ENCODE measurements at places on chromosomes 5 and 9.
A peak's percentile ranks its signal among the peaks of the same experiment; 100 is the strongest.

DNA sequence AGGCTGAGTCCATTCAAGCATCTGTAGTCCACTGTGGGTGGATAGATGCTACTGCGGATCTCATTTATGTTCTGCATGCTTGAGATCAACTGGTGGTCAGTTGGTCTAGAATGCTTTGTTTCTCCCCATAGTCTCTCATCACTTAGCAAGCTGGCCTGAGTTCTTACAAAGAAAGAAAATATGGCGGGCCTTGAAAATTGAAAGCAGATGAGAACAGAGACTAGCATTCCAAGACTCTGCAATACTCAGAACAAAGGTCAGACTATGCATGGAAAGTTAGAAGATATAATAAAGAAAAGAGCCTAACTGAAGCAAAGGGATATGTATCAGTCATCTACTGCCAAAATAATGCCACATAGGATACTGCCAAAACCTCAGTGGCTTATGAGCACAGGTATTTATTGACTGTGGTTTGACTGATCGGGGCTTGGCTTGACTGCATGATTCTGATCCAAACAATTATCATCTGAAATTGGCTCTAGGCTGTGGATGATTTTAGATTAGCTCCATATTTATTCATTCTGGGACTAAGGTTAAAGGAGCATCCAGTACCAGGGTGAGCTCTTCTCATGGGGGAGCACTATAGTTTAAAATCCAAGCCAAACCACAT, 258.9 kb downstream of the TAF11L14 start:
- DNase-seq, result no peak

GRCh38 chr9:115374724-115375268, 256.8 kb upstream of the TNC start:
- no peak for DNase-seq

DNA sequence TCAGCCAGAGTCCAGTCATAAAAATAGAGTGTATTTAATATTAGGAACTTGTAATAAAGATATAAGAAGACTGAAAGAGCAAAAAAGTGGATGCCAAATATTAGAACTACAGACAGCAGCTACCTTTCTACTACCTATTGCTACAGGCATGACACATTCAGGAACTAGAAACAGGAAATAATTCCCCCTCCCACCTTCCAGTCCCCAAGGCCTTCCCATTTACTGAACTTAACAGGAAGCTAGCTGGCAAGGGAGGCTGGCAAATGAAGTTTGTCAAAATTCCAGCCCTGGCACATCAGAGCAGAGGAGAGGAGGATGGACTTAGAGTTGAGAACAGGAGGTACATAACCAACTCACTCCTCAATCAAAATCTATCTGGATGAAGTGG, 50.2 kb upstream of the RIC1 start:
- no peak for DNase-seq

- no peak for DNase-seq
Measured at GRCh38 chr9:133793471-133793870, 55.3 kb upstream of the SARDH start.

DNA sequence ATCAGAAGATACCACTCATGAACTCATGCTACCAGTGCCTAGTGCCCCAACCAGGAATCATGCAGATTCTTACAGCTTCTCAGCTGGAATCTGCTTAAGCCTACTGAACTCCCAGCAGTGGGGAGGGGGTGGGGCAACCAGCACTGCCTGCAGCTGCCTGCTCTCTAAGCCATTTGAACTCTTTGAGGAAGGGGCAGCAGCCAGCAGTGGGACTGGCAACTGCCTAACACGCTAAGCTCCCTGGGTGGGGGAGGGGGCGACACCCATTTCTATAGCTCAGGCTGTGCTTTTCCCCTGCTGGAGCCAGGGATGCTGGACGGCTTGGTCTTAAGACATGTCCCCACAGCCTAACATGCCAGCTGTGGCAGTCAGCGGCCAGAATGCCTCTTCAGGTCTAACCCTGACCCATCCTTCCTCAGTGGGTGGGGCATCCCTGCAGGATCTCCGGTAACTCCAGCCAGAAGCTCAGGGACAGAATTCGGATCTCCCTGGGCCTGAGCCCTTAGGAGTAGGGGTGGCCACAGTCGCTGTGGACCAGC, 889.7 kb downstream of the CDH9 start:
- DNase-seq, result peak; percentile 55

DNA sequence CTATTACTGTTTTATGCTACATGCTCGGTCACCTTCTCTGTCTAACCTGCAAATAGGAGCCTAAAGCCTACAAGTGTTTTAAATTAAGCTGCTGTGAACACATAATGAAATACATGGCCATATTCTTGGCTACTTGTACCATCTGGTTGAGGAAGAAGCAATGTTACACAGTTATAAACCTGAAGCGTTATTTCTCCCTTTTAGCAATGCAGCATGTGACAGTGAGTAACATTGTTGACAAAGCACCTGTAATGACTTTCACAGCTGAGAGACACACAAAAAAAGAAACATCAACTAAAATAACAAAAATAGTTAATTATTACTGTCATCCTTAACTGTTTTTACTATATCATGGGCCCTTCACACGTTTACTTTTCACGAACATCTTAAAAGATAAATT, 146.9 kb downstream of the RORB start:
- no peak for DNase-seq

DNA sequence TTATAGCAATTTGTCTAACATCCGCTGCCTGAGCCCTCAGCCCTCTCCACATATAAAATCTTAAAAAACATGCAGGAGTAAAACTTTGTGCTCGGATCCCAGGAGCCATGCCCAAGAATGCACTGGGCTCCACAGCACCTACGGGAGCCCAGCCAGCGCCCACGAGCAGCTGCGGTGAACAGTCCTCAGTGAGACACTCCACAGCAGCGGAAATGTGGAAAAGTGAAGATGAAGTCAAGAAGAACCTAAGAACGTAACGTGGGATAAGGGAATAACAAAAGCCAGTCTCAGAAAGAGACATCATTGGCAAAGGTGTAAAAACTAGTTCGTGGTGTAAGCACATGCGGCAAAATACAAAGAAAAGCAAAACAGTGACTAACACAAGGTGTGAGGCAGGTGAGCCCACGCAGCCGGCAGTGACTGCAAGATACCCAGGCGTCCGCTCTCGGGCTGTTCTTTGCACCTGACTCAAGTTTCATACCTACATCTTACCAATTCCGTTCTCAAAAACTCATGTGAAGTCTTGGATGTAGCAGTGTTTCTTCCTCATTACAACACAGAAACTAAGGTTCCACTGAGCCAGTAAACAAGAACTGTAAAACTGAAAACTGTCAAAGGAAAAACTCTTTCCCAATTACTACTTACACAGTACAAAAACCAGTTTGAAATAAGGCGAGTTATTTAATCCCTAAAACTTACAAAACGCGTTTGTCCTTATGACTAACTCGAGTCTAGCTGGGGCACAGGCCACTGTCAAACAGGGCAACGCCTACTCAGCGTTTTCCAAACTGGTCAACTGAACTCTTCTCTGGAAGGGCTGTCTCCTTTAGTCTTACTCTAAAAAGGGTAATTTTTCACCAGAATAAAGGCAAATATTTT, 1.7 kb downstream of the CAMSAP1 start:
- DNase-seq, result no peak

- no peak for DNase-seq
Measured at GRCh38 chr9:113293285-113293878, 9.8 kb downstream of the RNF183 start.

DNA sequence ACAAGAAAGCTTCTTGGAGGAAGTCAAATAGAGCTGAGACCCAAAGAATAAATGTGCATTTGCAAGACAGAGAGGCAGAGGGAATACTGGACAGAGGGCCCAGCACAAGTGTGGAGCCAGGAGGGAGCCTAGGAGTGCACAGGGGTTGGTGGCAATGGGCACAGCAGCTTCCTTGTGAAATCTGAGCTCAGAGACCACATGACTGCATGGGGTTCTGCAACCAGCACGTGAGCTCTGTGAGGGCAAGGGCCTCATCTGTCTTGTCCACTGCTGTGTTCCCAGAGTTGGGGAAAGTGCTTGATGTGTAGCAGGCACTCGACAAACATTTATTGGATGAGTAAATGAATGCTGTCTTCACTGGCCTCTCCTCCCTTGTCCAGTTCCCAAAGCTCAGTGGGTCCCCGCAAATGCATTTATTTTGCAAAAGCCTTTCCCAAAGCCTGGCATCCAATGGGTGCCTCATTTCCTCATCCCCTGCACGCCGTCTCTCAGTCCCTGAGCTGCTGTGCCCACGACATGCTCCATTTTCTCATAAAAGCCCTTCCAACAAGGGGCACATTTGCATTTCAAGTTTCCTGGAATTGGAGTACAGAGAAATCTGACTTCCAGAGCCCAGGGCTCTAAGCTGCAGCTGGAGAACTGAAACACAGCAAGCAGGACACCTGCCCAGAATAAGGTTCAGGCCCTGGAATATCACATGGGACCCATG, 58.5 kb downstream of the KCNIP1 start:
- no peak for DNase-seq

DNA sequence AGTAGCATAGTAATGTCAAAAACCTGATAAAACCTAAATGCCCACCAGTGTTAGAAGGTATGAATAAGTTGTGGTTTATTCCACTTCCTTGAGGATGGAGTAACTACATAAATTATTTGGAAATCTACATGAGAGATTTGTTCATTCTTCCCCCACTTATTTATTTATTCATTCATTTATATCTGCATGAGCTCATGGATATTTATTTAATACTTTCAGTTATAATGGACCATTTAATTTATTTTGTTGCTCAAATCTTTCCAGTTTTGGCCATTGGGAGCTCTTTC, 223.8 kb upstream of the S1PR3 start:
- no peak for DNase-seq
